ENCODE measurements at places on chromosomes 12 and 14. TPM values are rescaled to one million over a fixed set of nuclear protein-coding genes. Genes with fewer than 3 reads are reported as not detected.
A peak's percentile ranks its signal among the peaks of the same experiment; 100 is the strongest.

DNA sequence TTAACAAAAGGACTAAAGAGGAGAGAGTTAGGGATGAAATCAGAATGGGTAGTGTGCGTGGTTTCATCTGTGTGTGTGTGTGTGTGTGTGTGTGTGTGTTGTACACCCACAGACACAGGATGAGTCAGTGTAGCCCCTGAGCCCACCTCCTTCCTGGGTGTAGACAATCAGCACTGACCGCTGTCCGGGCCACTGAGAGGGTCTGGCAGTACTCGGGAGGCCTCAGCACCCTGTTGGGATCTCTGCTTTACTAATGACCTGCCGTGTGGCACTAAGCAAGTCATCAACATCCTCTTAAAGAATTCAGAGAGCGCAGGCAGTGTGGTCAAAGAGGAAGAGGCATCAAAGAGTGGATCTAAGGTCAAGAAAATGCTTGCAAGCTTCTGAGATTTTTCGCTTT is 112.6 kb downstream of the PRMT8 start:
- ATAC-seq: no peak

- ATAC-seq: no peak
These were observed 169.2 kb downstream of the PIK3C2G start for GRCh38 chr12:18430425-18431048.

GRCh38 chr14:29035134-29035533 is 268.5 kb downstream of the FOXG1 start:
- ATAC-seq: no peak

Gene ABCC9
- not detected for total RNA-seq

GRCh38 chr12:45637706-45638105 is 91.8 kb upstream of the ARID2 start:
- ATAC-seq: no peak

- no peak for ATAC-seq
These were observed 5.1 kb upstream of the CNIH1 start for GRCh38 chr14:54446161-54446693.

DNA sequence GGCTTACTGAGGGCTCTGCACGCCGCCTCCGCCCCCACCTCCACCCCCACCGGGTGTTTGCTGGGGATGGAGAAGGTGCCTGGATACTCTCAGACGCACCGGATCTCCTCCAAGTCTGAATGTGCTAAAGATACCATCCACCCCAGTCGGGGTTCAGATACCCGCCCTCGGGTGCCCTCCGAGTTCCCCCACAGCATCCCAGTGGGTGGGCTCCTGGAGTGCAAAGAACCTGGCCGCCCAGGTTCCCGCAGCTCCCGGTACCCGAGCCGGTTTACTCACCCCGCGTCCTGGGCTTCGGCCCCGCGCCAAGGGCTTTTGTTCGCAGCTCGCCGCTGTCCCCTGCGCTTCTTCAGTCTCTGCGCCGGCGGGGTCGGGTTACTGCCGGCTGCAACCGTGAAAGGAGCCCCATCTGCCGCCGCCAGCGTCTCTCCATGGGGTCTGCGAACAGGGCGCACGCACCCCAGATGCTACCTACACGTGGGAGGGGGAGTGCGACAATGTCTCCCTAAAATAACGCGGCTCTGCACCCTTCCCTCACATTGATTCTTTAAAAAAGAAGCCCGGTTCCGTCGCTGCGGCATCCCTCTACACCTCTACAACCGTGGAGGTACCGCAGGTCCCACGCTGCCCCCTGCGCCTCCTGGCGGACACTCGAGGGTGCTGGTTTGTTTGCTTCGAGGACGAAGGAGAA is at the start of gene CCDC177:
Gene CCDC177 (minus strand): TSS at position 609 of the 691 bp plus-strand sequence. CDS start 1,249 bp downstream, outside the sequence.
- peak; percentile 86 for ATAC-seq

DNA sequence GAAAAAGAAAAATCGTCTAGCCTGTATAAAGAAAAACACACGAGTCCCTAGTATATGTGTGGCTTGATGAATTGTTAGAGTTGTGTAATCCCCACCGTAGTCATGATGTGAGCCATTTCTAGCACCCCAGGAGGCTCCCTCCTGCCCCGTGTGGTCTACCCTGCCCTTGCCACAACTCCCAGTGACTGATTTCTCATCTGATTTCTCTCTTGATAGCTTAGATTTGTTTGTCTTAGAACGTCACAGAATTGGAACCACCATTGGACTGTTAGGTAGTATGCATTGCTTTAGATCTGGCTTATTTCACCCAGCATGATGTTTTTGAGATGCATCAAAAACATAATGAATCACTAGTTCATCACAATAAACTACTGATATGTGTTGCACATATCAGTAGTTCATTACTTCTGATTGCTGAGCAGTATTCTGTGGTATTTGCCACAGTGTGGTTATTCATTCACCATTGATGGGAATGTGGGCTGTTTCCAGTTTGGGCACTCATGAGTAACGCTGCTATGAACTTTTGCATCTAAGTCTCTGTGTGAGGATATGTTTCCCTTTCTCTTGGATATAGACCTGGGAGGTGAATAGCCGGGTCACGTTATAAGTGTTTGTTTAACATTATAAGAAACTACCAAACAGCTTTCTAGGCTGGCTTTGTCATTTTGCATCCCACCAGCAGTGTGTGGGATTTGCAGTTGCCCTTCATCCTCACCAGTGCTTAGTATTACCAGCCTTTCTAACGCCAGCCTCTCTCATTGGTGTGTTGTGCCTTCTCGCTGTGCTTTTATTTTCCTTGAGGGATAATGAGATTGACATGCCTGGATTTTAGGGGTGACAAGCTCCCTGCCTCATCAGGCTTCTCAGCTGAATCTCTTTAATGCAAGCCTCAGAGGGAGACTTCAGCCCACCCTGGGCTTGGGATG is 31.9 kb upstream of the NCOR2 start:
- peak; percentile 93 for ATAC-seq

Gene BBS10
- total RNA-seq: 2.8 TPM

GRCh38 chr12:113633678-113634332 is 162.1 kb upstream of the LHX5 start:
- no peak for ATAC-seq

DNA sequence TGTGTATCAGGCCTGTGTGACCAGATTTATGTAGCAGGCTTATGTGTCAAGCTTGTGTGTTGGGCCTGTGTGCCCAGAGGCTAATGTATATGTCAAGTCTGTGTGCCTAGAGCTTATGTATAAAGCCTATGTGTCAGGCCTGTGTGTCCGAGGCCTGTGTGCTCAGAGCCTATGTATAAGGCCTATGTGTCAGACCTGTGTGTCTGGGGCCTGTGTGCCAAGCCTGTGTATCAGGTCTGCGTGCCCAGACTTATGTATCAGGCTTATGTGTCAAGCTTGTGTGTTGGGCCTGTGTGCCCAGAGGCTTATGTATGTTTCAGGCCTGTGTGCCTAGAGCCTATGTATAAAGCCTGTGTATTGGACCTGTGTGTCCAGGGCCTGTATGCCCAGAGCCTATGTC is 249.3 kb upstream of the AVPR1A start:
- no peak for ATAC-seq

Gene C3AR1
- 6.4 TPM for total RNA-seq

Gene NFE2
- not detected for total RNA-seq

Gene TPPP2
- total RNA-seq: not detected

DNA sequence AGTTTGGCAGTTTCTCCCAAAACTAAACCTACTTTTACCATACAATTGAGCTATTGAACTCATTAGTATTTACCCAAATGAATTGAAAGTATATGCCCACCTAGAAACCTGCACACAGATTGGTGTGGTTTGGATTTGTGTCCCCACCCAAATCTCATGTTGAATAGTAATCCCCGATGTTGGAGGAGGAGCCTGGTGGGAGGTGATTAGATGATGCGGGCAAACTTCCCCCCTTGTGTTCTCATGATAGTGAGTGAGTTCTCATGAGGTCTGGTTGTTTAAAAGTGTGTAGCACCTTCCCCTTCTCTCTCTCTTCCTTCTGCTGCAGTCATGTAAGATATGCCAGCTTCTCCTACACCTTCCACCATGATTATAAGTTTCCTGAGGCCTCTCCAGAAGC is 4.0 kb upstream of the KRT6C start:
- no peak for ATAC-seq

DNA sequence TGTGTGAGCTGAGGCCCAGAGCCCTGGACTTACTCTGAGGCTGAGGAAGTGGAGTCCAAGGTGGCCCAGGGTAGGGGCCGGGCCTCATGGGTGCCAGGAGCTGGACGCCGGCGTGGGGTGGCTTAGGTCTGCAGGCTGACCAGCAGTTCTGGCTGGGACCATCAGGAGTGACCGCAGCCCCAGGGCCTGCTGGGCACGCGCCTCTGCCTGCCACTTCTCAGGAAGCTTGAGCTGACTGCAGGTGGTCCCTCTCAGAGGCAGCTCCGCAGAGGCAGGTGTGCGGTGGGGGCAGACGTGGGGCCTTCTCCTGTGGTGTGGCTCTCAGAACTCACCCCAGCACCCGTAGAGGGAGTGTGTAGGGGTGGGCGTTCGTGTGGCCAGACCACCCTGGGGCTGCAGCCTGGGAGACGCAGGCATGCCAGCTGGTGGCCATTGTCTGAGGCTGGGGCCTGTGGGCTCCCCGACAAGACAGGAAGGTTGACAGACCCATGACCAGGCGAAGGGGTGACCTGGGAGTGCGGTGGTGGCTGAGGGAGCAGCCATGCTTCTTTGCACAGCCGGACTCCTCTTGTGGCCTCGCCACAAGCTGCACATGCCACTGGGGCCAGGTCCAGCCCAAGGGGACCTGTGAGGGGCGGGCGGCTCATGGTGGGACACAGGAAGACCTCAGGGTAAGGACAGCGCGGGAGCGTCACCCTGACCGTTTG is 40.0 kb upstream of the TEX22 start:
- no peak for ATAC-seq

Gene BDKRB1
- not detected for total RNA-seq

Gene CFAP251
- 12.6 TPM for total RNA-seq

DNA sequence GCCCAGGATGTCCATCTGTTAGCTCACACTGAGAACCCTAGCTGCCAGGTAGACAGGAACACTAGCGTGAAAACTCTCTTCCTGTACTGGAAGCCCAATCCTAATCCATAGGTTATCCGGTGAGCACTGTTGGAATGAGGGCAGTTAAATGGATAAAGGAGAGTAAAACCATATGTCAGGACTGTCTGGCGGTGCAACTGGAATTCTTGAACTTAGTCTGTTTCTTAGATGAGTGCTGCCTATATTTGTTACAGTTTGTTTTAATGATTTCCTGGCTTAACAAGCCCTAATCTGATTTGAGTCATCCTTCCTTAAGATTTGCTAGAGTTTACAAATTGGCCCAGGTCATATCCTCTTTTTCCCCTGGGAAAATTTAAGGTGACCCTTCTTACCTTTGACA is 104.7 kb downstream of the ANO4 start:
- no peak for ATAC-seq

GRCh38 chr14:43706900-43707299 is 800.2 kb downstream of the FSCB start:
- ATAC-seq: no peak

Gene GPR135
- total RNA-seq: 2.9 TPM

- ATAC-seq: no peak
These were observed 6.7 kb downstream of the TESPA1 start for GRCh38 chr12:54977857-54978256.

GRCh38 chr12:3127832-3128231 is 50.7 kb downstream of the TSPAN9 start:
- ATAC-seq: no peak

DNA sequence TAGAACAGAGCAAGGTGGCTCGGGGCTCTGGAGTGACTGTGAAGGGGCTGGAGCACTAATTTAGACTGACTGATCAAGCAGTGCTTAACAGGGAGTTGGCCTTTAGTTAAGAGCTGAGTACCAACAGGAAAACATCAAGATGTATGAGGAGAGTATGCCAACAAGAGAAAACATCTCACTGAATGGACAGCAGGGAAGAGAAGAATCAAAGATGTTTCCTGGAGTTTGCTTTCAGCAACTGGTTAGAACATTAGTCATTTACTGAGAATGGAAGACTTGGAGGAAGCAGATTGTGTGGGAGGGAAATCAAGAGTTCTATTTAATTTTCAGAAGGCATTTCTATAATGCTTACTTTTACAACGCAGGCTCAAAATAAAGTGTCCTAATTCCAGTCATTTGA is 259.3 kb downstream of the ADAMTS20 start:
- no peak for ATAC-seq

Gene SLC25A47
- not detected for total RNA-seq

GRCh38 chr14:53055003-53055402 is 98.1 kb downstream of the DDHD1 start:
- ATAC-seq: peak; percentile 46

Gene MYH6
- total RNA-seq: 0.82 TPM

GRCh38 chr12:32644431-32644830 is 34.7 kb upstream of the DNM1L start:
- no peak for ATAC-seq

DNA sequence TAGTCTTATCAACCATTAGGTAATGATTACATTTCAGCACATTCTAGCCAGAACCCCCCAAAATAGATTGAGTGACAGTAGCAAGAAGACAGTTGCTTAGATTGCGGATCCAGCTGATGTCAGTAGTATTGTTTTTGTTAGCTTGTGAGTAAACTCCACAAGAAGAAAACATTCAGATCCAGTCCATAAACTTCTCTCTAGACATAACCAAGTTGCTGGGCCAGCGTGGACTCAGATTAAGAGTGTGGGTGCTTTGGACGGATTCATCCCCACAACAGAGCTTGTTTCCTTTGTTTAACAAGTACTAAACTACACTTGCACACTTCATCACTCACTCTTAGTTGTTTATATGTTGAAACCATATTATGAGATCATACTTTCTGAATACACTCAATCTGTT is 293.4 kb downstream of the NPAS3 start:
- ATAC-seq: no peak

Gene DDN
- 1.5 TPM for total RNA-seq

- no peak for ATAC-seq
These were observed 13.8 kb downstream of the KITLG start for GRCh38 chr12:88566430-88566829.

Gene NRXN3
- total RNA-seq: not detected

GRCh38 chr12:42779186-42779859 is 189.8 kb upstream of the PRICKLE1 start:
- ATAC-seq: no peak

Gene ASIC1
- 0.53 TPM for total RNA-seq

Gene CCDC184
- 0.67 TPM for total RNA-seq

- ATAC-seq: no peak
These were observed 37.8 kb downstream of the ERGIC2 start for GRCh38 chr12:29343022-29343799.

GRCh38 chr12:113169697-113170096 is 15.6 kb downstream of the DDX54 start:
- ATAC-seq: no peak

DNA sequence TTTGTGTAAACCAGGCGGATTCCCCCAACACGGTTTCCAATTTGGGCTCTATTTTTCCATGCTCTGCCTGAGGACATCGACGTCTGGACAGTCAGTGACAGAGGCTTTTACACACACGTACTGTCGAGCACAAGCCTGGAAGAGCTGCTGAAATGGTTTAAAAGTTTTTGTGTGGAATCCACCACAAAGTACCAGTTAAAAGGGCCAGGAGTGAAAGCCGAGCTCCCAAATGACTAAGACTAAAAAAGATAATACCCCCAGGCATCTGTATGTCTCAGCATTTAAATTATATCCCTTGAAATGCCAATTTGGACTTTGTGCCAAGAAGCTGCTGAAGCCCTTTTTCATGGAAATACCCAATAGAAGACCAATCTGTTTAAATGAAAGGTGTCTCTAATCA is 173.2 kb downstream of the EGLN3 start:
- ATAC-seq: no peak
